ENCODE measurements at places on chromosomes 11 and 22. TPM values are rescaled to one million over a fixed set of nuclear protein-coding genes. Genes with fewer than 3 reads are reported as not detected.

- H3K27ac ChIP-seq, result no peak overlapping the region
- H3K36me3 ChIP-seq, result no peaks in the 10 kb centered on the region
- no peak overlapping the region for H3K4me3 ChIP-seq
- DNase-seq, result no peak
Observed at GRCh38 chr22:25070956-25071355, 118.4 kb downstream of the KIAA1671 start.

DNA sequence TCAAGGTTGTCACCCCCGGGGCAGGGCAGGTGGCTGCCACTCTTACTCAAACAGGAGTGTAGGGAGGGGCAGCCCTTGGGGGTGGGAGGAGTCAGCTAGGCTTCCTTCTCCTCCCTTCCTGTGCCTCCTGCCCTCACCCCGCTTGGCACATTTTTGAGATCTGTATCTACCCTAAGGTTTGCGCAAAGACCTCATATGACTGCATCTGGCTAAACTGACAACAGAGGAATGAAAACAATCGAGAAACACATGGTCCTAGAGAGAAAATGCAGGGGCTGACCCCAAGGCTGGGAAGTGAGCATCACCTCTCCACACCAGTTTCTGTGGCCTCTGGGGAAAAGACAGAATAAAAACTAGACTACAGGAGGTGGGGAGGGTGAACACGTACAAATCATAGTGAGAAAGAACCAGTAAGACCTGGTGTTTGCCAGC is 28.1 kb downstream of the IGSF9B start:
- no peak for DNase-seq
- no peak overlapping the region for H3K27ac ChIP-seq
- H3K4me3 ChIP-seq, result no peak overlapping the region
- no peaks in the 10 kb centered on the region for H3K36me3 ChIP-seq
- H3K27me3 ChIP-seq, result no peaks in the 10 kb centered on the region
- peaks cover 11% of the 10 kb centered on the region for H3K4me1 ChIP-seq

RAB36 gene
- 13.5 TPM for total RNA-seq

DNA sequence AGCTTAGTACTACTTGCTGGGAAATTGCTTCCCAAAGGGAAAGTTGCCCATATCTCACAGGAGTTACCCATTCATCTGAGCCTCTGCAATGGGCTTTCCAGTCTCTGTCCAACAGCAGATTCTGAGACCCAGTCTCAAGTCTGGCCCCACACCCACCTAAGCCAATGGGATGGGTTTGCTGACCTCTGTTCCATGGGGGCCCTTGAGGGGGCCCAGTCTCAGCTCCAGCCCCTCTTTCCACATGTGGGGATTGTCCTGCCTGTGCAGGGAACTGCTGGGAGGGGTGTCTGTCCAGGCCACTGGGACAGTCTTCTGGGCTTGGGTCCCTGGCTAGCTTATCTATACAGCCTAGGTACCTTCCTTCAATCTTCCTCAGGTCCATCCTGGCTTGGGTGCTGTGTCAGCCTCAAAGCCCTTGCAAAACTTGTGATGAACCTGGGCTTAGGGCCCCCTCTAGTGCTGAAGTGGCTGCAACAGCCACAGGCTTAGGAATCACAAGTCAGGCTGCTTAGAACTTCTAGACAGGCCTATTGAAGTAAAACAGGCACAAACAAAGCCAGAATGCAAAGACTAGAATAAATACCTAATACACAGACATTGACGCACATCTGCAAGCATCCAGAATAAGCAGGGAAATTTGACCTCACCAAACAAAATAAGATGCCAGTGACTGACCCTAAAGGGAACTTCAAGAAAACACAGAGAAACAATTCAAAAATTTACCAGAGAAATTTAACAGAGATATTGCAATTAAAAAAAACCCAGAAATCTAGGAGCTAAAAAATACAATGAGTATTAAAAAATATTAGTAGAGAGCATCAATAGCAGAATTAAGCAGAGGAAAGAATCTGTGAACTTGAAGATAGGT is 11.7 kb upstream of the PATL1 start:
- no peaks in the 10 kb centered on the region for H3K36me3 ChIP-seq
- no peaks in the 10 kb centered on the region for H3K4me1 ChIP-seq
- H3K27ac ChIP-seq, result no peak overlapping the region
- H3K4me3 ChIP-seq, result no peak overlapping the region

GRCh38 chr11:61542705-61543104 is 34.2 kb downstream of the LRRC10B start:
- H3K36me3 ChIP-seq, result no peaks in the 10 kb centered on the region
- H3K4me1 ChIP-seq, result peaks cover 17% of the 10 kb centered on the region
- no peak for DNase-seq
- H3K4me3 ChIP-seq, result no peak overlapping the region

GRCh38 chr22:32994041-32994830 is 63.9 kb downstream of the SYN3 start:
- H3K4me1 ChIP-seq, result peaks cover 57% of the 10 kb centered on the region
- peak overlapping the region; percentile 65 for H3K4me3 ChIP-seq
- DNase-seq, result peak; percentile 60
- H3K27ac ChIP-seq, result peak overlapping the region; percentile 90
- H3K36me3 ChIP-seq, result no peaks in the 10 kb centered on the region

DNA sequence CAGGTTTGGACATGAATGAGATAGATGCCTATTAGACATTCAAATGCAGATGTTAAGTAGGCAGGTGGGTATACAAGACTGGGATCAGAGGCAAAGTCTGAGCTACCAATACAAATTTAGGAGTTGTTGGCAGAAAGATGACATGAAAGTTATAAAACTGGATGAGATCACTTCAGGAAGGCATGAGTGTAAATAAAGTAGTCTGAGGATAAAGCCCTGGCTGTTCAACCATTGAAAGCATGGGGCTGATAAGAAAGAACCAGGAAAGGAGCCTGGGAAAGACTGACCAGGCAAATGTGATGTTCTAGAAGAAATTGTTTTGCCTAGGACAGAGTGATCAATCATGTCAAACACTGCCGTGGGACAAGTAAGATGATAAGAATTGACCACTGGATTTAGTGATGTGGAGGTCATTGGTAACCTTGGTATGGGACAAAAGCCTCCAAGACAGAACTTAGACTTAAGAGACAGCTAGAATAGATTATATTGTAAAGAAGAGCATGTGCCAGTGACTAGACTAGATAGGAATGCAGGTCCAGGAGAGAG is 98.5 kb downstream of the EHF start:
- H3K4me1 ChIP-seq, result no peaks in the 10 kb centered on the region
- H3K36me3 ChIP-seq, result peaks cover 40% of the 10 kb centered on the region
- no peak overlapping the region for H3K4me3 ChIP-seq
- H3K27ac ChIP-seq, result no peak overlapping the region
- DNase-seq, result no peak

DGCR6 gene
- total RNA-seq, result 4.9 TPM

All from neural crest cell (in vitro differentiated cells).